Cardiac atrium fibroblast (primary cell): ENCODE measurements at places on chromosomes 13 and 19. TPM values are rescaled to one million over a fixed set of nuclear protein-coding genes. Genes with fewer than 3 reads are reported as not detected.

SCN1B gene
- 16.2 and 31.6 TPM in 2 replicates for total RNA-seq

TICAM1 gene
- 2.9 and 3.2 TPM in 2 replicates for total RNA-seq

CLDN10 gene
- total RNA-seq, result 2.1 TPM in 1 of 2 replicates, not detected in the other

LILRB1 gene
- total RNA-seq, result not detected in 2 replicates

FPR1 gene
- 0.18 TPM in 1 of 2 replicates, not detected in the other for total RNA-seq

CCDC122 gene
- 2.2 and 3.2 TPM in 2 replicates for total RNA-seq

CGB3 gene
- not detected in 2 replicates for total RNA-seq

ATXN8OS gene
- total RNA-seq, result not detected in 2 replicates

PRR20D gene
- not detected in 2 replicates for total RNA-seq

DMKN gene
- total RNA-seq, result 2.0 and 4.2 TPM in 2 replicates

KCTD4 gene
- not detected in 2 replicates for total RNA-seq

ADGRE3 gene
- not detected in 2 replicates for total RNA-seq

ZNF850 gene
- 2.3 and 2.8 TPM in 2 replicates for total RNA-seq

BCL3 gene
- 29.3 and 51.6 TPM in 2 replicates for total RNA-seq

CRX gene
- total RNA-seq, result not detected in 2 replicates

NLRP11 gene
- not detected in 2 replicates for total RNA-seq

CLEC17A gene
- total RNA-seq, result not detected in 2 replicates

ZNF285 gene
- total RNA-seq, result 1.6 and 3.2 TPM in 2 replicates

SCGB2B2 gene
- total RNA-seq, result 5.2 TPM in 1 of 2 replicates, not detected in the other

GJA3 gene
- total RNA-seq, result under 0.01 and 0.16 TPM in 2 replicates

NLRP4 gene
- total RNA-seq, result not detected in 2 replicates

SMIM44 gene
- total RNA-seq, result not detected in 2 replicates

PTH2 gene
- not detected in 2 replicates for total RNA-seq

LRRC25 gene
- total RNA-seq, result not detected in 2 replicates

MISP3 gene
- total RNA-seq, result 0.65 TPM in 1 of 2 replicates, not detected in the other

BEST2 gene
- total RNA-seq, result not detected in 2 replicates
